Stimulated activated naive CD8-positive, alpha-beta T cell treated with anti-CD3 and anti-CD28 coated beads, Interleukin-15, Interleukin-2, amounts not matched to agents 100 U/mL and 50 U/mL, for 24 hours (primary cell): ENCODE measurements at places on chromosomes 7 and 10.

- no peak for DNase-seq
Observed at GRCh38 chr10:114914560-114914959, 23.4 kb upstream of the TRUB1 start.

- DNase-seq, result no peak
Observed at GRCh38 chr7:123148813-123149212, 51.0 kb downstream of the SLC13A1 start.

GRCh38 chr10:44253769-44254462 lies 131.0 kb downstream of the CXCL12 start:
- no peak for DNase-seq

DNA sequence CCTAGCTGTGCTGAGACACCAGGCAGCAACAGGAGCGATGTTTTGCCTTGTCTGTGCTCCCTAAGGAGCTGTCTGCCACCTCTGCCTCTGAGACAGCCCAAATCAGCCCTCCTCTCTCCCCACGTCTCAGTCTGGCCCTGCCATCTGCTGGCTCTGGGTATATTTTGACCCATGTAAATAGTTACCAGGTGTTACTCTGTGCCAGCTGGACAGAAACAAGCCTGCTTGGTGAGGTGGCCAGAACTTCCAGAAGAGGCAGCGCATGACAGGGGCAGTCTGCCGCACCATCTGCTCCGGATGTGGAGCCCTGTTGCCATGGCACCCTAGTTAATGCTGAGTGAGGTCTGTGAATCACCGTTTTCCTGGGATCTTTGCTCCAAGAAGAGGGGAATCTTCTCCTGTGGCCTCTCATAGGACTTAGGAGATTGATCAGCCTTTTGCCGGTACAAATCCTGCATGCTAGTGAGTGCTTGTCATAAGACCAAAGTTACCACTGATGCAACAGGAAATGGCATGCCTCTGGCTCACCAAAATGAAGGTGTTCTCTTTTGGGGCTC lies 31.8 kb downstream of the GSTO2 start:
- no peak for DNase-seq

DNA sequence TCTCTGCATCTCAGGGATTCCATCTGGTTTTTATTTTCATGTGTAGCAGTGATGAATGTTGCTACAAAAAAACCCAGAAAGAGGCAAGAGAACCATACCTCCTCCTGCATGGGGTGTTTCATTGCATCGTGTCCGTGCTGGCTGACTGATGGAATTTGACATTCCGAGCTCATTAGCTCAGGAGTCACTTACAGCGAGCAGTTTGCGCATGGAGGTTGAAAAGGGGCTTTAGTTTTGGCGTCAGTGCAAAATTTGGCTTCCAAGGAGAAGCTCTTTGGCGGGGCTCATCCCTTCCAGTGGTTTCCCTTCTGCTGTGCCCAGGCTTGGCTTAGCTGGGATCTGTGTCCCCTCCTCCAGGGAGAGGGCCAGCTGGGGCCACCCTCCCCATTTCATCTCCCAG lies 25.8 kb downstream of the EMX2 start:
- DNase-seq, result no peak

DNA sequence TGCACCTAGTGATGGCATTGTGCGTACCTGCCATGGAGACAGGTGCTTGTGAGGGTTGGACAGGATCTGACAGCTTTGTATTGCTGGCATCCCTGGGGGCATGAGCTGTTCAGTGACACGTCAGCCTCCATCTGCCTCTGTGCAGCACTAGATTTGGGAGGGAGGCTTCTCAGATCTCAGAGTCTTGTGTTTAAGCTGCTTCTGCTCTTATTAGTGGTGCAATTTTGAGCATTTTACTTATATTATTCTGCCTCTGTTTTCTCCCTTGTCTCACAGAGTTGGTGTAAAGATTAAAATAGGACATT lies 5.1 kb downstream of the ARHGAP22 start:
- DNase-seq, result no peak

DNA sequence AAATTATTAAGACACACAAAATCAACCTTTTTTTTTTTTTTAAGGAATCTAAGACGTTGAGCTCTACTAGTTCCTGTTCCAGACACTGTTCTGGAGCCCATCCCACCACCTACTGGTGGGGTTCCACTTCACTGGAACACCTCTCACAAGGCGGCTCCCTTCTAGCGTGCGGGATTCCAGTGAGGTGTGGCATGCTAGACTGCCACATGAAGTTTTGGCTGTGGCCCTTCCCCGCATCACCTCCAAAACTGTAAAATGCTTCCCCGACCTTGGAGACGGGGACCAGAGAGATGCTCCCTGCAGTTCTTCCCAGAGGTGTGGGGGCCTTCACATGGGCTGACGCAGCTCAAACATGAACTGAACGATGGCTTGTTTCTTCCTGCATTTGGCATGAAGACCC lies 12.6 kb downstream of the FAM53B start:
- DNase-seq, result peak; percentile 2

GRCh38 chr10:91627344-91628102 lies 5.3 kb downstream of the PPP1R3C start:
- DNase-seq, result no peak

DNA sequence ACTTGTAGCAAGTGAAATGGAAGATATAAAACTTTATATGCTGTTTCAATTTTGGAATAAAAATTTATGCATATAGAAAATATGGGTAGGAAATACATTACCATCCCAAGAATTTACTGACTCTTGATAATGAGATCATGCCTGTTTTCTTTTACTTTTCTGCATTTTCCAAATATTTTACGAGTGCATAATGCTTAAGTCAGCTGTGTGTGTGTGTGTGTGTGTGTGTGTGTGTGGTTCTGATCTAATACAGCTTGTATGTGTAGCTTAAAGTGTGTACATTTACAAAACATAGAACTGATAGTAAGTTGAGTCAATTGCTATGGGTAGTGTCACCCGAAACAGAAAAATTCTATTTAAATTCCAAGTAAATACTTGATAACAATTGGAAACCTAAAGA lies 315.9 kb upstream of the LRRN3 start:
- no peak for DNase-seq

DNA sequence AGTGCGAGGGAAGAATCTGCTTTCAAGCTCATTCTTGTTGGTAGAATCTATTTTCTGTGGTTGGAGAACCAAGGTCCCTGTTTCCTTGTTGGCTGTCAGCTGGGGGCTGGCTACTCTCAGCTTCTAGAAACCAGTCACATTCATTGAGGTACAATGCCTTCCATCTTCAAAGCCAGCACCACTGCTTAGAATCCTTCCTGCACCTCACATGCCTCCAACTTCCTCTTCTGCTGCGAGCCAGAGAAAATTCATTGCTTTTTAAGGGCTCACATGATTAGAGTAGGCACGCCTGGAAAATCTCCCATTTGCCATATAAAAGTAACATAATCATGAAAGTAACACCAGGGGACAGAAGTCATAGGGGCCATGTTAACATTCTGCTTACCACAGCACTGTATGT lies 28.7 kb downstream of the TES start:
- no peak for DNase-seq

DNA sequence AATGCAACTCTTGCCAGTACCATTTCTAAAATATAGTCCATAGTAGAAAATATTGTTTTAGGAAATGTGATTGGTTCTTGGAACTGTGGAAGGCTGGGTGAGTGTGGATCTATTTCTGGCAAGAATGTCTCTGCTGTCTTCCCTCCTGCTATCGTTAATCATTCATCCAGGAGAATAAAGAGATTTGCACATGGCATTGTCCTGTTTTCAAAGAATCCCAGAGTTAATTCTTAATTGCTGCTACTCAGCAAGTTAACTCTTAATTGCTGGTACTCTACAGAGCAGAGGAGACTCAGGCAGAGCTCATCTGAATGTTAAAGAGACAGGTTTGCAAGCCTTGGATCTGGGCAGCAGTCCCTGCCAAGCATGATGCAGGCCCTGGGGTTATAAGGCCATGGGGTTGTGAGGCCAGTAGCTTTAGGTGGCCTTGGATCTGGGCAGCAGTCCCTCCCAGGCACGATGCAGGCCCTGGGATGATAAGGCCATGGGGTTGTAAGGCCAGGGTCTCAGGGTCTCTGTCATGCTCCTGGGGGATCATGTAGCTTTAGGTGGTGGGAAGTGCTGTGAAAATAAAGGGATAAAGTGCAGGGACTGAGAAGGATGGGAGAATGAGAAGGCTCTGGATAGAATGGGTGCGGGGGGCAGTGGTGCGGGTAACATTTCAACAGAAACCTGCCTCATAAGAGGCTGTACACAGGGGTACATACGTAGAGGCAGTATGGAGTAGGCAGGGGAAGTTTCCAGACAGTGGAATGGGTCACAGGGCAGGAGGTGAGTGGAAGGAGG lies 162.3 kb downstream of the SVIL start:
- DNase-seq, result no peak

GRCh38 chr10:89475125-89475524 lies 60.3 kb downstream of the SLC16A12 start:
- no peak for DNase-seq

DNA sequence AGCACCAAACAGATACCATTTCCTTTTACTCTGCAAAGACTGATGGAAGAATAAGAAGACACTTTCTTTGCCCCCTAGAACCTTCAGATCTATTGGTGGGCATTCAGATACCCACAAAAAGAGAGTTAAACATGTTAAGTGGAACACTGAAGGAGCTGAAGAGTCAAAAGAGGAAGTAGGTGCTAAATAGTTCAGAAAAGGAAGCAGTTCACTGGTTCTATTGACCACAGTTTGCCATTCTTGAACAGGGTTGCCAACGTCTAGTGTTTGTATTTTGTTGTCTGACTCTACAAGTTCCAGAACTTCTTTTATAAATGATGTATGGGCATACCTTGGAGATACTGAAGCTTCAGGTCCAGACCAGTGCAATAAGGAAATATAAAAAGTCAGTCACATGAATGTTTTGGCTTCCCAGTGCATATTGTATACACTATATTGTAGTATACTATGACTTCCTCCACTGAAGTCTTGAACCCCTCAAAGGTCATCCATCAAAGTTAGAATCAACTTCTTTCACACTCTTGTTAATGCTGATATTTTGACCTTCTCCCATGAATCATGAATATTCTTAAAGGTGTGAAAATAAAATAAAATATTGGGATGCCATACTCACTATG lies 47.5 kb upstream of the AGR3 start:
- no peak for DNase-seq

DNA sequence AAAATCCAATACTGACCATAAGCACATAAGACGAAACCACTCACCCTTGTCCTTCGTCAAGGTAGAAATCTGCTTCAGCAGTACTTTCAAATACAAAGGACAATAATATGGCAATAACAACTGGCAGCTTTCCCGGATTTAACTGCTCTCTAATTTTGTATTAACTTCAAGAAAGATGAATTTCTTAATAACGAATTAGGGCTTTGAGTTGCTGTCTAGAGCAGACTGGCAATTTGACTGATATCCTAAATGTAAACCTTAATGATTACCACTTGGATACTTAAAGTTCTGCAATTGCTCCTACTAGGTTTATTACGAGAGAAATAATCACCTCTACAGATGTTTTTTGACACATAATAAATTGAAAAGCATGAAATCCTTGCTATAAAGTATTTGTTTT lies 418.7 kb downstream of the MAGI2 start:
- no peak for DNase-seq

GRCh38 chr10:19979628-19980027 lies 163.4 kb downstream of the PLXDC2 start:
- DNase-seq, result no peak

- DNase-seq, result no peak
Observed at GRCh38 chr7:50497068-50497642, 47.0 kb upstream of the FIGNL1 start.

DNA sequence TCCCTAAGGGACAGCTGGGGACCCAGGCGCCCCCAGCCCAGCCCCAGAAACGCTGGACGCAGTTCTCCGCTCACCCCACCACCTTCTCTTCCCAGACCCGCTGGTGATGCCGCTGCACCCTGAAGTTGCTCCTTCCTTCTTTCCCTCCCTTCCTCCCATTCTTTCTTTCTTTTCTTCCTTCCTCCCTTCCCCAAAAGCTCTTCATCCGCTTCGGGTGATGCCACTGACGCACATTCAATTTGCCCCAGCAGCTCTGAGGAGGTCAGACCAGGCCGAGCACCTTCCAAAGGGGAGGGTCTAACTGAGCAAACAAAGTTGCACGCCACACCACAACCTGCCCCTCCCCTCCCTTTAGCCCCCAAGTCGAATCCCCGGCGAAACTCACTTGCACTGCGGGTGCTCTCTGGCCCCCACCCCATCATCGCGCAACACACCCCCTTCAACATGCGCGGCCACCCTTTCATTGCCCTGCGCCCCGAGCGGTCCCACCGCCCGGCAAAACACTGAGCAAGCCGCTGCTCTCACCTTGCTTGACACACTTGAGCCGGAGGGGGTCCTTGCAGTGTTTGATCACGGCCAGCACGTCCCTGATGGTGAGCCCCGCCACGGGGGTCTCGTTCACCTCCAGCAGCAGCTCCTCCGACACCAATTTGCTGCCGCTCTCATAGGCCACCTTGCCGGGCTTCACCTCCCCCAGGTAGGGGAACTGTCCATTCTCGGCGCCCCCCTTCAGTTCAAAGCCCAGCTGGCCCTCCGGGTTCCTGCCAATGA lies 787 bp downstream of the MAGI2 start:
- DNase-seq, result peak; percentile 2

- peak; percentile 47 for DNase-seq
Observed at GRCh38 chr10:2839081-2839725, 228.1 kb upstream of the PFKP start.

DNA sequence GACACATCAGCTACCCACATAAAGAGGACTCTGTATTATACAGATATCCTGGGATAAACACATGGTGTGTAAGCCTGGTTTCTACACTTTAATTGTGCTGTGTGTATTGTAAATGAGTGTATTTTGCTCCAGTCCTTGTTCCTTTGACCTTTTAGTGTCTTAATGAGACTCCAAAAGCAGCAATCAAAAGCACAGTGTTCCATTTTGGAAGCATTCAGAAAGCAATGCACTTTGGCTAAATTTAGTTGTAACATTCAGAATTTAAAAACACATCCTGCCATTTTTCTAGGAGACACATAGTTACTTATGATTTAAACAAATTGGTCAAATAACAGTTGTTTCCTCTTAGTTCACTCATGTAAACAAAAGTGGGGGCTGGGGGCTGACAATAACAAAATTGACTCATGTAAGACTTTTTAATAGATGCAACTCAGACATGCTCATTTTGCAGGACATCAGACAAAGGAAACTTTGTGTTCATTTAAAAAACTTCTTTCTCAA lies 122.2 kb downstream of the GPR37 start:
- DNase-seq, result no peak

DNA sequence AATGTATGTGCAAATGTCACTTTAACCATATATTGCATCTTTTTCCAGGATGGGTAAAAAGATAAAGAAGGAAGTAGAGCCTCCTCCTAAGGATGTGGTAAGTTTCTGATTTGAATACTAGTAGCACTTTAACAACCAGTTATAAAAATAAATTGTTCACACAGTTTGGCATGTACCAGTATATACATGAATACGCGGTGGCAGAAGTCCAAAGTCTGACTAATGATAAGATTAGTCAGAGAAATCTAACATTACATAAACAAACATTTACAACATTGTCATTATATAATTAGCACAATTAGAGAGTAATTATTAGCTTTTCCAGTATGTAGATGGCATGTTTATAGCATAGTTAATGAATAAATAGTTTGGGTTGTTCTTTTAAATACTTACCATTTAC lies 4.1 kb downstream of the ARMC3 start:
- no peak for DNase-seq

- peak; percentile 10 for DNase-seq
Observed at GRCh38 chr10:100006243-100006886, 3.4 kb downstream of the DNMBP start.

GRCh38 chr7:85529201-85529600 lies 342.3 kb upstream of the SEMA3D start:
- no peak for DNase-seq
